ENCODE measurements at places on chromosomes 4 and X. TPM values are rescaled to one million over a fixed set of nuclear protein-coding genes. Genes with fewer than 3 reads are reported as not detected.

Gene WAS
- total RNA-seq: 12.4 TPM

Gene SLC38A5
- total RNA-seq: 13.2 TPM

Gene ADGRL3
- 26.7 TPM for total RNA-seq

Gene WDR17
- 3.3 TPM for total RNA-seq

Gene MTCP1
- 19.6 TPM for total RNA-seq

GRCh38 chrX:10415306-10416001 lies 204.9 kb downstream of the MID1 start:
- DNase-seq: no peak

DNA sequence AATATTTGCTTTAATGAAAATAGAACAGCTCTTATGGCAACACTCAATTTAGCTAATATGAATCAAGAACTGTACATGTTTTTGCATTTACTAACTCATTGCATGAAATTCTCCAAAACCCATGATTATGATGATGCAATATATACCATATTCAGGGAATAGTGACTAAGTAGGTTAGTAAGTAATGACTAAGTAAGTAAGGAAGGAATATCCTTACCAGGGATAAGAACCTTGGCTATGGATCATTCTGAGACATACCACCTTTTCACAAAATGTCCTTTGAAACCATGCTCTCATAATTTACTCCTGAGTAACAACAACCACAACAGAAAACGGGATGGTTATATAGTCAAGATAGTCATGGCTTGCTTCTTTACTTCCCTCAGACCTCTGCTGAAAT lies 1513.0 kb downstream of the STIM2 start:
- no peak for DNase-seq

- DNase-seq: no peak
Observed at GRCh38 chr4:42914937-42915336, 22.4 kb downstream of the GRXCR1 start.

- DNase-seq: no peak
Observed at GRCh38 chr4:78818530-78819079, 42.5 kb downstream of the BMP2K start.

DNA sequence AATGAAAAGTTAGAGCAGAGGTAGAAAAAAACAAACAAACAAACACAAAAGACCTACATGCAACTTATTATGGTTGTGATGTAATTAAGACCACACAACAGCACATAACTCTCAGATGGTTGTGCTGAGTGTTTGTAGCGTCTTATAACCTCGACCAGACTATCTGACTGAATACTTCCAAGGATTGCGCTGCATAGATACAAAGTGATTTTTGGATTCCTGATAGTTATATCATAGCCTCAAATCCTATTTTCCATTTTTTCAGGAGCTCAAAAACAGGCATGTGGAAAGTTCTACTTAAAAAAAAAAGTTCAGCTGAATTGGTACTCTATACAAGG lies 236.1 kb downstream of the SPRY1 start:
- DNase-seq: no peak

- no peak for DNase-seq
Observed at GRCh38 chrX:116267511-116268040, 97.0 kb downstream of the AGTR2 start.

DNA sequence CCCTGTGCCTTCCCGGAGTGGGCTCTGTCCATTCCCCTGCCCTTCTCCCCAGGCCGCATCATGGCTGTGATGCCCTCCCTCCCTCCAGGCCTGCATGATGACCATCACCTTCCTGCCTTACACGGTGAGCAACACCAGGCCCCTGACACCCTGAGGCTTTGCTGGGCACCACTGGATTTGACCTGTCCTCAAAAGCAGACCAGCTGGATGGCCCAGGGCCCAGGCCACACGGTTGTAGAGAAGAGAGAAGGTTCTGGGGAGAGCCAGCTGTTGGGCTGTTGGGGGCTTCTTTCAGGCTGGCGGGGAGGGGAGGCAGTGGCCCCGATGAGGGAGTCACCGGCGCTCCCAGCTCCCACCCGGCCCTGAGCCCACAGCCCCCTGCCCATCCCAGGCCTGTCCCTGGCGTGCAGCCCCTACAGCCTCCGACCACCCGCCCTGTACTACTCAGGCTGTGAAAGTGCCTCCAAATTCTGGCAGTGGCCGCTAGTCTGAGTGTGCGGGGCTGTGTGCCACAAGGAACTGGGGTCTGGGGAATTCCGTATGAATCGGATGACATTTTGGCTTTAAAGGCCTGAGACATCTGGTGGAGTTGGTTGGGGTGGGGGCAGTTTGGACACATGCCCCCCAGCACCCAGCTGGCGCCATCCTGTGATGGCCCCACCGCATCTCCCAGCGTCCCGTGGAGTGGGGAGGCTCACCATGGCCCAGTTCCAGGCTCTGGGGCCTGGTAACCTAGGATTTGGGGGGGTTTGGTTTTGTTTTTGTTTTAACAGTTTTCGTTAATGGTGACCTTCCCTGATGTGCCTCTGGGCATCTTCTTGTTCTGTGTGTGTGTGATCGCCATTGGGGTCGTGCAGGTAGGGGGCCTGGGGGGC lies 19.6 kb downstream of the TMEM175 start:
- DNase-seq: peak; percentile 46

Data from aorta (tissue), 5 donors.